ENCODE measurements at places on chromosomes 3 and 15. TPM values are rescaled to one million over a fixed set of nuclear protein-coding genes. Genes with fewer than 3 reads are reported as not detected.

COMMD2 gene
- total RNA-seq = 28.3 TPM

TRH gene
- total RNA-seq = not detected

ITPR1 gene
- total RNA-seq = 13.9 TPM

CSTA gene
- total RNA-seq = not detected

GALNT15 gene
- 8.4 TPM for total RNA-seq
